ENCODE measurements at places on chromosomes 5 and 9.
A peak's percentile ranks its signal among the peaks of the same experiment; 100 is the strongest.

- peak; percentile 57 for DNase-seq
These were observed 5.1 kb downstream of the EEIG1 start for GRCh38 chr9:127975376-127976315.

DNA sequence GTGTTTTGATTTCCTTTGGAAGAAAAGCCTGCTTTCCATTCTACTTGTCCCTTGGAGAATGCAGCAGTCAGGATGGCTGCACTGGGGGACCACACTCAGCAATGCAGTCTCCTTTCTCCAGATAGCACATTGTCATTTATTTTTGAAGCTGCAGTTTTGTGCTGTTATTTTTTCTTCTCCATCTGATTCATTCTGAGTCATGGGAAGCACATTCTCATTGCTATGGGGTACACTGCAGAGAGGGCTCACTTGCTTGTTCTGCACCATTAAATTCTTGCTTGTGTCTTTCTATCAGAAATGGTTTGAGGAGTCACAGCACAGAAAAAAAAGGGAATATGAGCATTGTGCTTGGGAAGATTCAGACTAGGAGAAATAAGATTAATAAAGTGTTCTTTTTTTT, 39.7 kb upstream of the POC5 start:
- DNase-seq, result no peak

GRCh38 chr5:179417016-179417415, 71.8 kb upstream of the ADAMTS2 start:
- no peak for DNase-seq

DNA sequence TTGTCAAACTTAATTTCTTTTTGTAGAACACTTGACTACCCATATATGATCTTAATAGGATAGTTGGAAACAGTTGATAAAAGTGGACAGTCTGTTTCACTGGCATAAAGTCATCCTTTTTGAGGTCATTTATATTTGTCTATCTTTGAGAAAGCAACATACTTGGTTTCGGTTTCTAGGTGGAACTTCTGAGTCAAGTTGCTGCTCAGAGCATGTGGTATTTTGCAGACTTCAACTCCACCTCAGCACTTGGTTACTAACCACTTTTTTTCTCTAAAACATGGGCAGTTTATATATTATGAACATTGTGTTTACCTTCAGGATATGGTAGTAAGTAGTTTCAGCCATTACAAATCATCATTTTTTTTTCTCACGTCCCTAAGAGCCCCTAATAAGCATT, 1749.0 kb upstream of the C9orf72 start:
- DNase-seq, result no peak

GRCh38 chr5:16534280-16534679, 68.7 kb upstream of the ZNF622 start:
- no peak for DNase-seq

GRCh38 chr9:35976726-35977125, 18.8 kb upstream of the OR2S2 start:
- DNase-seq, result no peak

GRCh38 chr9:137676998-137677397, 58.2 kb downstream of the EHMT1 start:
- no peak for DNase-seq

DNA sequence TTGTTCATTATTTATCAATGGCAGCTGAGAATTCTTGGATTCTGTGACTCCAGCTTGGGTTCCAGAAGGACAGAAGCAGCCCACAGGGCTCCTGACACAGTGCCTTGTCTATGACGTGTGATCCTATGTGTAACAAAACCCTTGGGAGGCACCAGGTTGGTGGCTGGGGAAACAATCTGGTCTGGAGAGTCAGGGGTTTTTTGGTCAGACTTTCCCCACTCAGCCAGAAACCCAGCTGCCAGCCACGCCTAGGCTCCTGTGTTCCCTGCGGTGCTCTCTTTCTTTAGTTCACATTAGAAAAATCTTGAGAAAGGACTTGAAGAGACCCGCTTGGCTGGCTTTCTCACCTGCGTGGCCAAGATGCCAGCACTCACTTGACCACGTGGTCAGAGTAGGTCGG, 15.5 kb upstream of the ZBED3 start:
- no peak for DNase-seq

- no peak for DNase-seq
These were observed 4.5 kb downstream of the RPS6 start for GRCh38 chr9:19375538-19375937.

DNA sequence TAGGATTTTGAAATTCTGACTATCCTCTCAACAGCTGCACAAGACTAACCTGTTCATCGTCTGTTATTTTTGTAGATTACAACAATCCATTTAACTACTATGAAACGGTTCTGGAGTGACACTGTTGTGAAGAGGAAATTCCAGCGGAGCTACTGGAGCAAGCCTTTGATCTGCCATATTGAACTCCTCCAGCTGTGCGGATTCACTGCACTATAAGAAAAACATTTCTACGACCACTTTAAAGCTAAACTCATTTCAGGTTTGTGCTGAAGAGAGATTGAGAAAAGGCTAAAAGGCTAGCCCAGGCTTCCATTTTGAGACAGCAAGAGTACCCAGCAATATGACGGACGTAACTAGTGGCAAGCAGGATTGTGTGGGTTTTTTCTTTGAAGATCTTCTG, 104.9 kb upstream of the ANKH start:
- DNase-seq, result no peak

GRCh38 chr5:122297587-122298298, 14.3 kb upstream of the SNCAIP start:
- no peak for DNase-seq

DNA sequence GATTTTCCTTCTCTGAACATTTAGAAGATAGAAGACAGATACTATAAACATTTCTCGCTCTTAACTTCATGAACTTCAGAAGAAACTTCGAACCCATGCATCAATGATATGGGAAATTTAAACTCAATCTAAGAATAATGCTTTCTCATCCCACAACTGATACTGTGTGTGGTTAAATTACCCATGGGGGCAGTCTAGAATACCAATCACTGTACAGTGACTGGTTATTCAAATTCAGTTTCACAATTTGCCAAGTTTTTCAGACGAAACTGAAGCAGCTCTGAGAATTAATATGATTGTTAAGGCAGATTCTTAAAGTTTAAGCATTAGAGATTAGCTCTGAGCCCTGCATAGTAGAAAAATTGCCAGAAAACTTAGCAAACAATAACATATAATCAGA, 431.0 kb downstream of the SH3GL2 start:
- no peak for DNase-seq

- no peak for DNase-seq
These were observed 135.1 kb downstream of the CSNK1G3 start for GRCh38 chr5:123647066-123647465.

DNA sequence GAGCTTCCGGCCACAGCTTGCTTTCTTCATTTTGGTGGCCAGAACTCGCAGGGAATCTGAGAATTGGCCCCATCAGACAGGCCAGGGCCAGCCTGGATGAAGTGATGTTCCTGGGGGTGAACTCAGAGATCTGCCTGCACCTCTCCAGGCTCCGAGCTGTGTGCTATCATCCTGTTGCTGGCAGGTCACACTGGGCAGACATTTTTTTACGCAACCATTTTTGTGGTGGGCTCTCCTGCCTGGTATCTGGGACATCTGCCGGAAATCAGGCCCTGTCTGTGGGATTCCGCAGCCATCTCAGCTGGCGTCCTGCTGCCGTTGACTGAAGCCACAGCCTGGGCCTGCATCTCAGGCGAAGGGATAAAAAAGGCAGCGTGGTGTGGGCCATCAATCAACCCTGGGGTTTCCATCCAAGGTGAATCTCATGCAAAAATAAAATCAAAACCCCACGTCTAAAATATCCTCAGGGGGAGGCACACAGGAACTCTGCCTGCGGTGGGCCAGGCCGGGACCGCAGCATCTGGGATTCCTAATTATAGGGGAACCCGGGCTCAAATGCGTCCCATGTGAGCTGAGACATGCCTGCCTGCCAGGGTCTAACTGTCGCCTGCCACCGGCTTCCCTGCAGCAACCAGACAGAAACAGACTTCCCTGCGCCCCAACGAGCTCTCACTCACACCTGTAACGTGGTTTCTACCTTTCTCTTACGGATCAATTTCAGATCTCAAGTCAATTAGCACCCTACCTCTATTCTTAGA, 174.3 kb downstream of the SYK start:
- no peak for DNase-seq

DNA sequence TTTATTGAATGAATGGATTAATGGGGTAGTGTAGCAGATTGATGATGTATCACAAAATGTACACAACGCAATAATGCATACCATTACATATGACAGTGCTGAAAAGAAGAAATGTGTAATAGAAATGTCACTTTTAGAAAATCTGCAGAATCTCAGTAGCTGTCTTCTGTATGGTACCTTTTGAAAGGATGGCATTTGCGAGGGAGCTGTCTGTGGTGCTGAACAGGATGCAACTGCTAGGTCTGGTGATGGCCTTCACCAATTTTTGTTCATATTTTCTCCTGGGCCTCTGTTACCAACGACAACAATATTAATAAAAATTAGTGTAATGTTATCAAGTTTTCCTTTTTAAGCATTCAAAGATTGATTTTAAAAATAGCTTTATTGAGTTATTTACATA, 36.2 kb upstream of the OTULIN start:
- DNase-seq, result no peak

GRCh38 chr9:98573749-98574278, 134.9 kb downstream of the GABBR2 start:
- DNase-seq, result no peak

- DNase-seq, result peak; percentile 39
These were observed at the start of gene PHF24 for GRCh38 chr9:34957492-34958410. Gene PHF24, plus strand, starts transcription at chr9:34958285. Its CDS starts 13,014 bp downstream, at chr9:34971299.

- DNase-seq, result no peak
These were observed 10.9 kb upstream of the NDFIP1 start for GRCh38 chr5:142097681-142098080.

DNA sequence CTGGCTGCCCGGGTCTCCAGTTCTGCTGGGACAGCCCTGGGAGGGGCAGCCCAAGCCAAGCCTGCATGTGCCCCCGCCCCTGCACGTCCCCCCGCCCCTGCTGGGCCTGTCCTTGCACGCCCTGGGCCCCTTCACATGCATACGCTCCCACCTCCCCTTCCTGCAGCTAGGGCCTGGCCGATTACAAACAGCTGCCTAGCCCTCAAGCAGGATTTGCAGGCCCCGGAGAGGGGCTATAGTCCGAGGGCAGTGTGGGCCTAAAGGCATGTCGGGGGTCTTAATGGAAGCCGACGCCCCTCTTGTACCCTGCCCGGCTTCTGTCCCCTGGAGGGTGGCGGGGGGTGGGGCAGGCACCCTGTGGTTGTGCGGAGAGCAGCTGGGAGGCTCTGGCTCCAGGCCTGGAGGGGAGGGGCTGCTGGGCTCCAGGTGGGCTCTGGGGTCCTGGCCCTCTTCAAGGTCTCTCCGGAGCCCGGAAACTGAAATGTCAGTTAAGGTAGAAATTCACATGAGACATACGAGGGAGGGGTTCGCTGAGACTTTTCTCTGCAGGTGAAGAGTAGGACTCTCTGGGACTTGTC, 16.9 kb downstream of the COL5A1 start:
- DNase-seq, result no peak

DNA sequence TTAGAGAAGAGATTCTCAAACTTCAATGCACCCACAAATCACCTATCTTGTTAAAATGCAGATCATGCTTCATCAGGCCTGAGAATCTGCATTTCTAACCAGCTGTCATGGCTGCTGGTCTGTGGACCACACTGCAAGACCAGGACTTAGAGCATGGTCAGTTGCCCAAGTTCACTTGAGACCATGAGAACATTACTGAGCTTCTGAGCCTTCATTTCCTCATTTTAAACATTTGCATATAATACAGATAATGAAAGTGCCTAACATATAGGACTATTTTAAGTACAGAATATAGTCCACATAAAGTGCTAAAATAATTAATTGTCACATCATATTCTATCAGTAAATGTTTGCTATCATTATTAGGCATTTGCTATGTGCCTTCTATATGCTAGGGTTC, 260.8 kb upstream of the TNC start:
- no peak for DNase-seq

- no peak for DNase-seq
These were observed 140.3 kb downstream of the MAT2B start for GRCh38 chr5:163645421-163646416.

GRCh38 chr9:136685790-136686533, 1.3 kb downstream of the AGPAT2 start:
- DNase-seq, result no peak

DNA sequence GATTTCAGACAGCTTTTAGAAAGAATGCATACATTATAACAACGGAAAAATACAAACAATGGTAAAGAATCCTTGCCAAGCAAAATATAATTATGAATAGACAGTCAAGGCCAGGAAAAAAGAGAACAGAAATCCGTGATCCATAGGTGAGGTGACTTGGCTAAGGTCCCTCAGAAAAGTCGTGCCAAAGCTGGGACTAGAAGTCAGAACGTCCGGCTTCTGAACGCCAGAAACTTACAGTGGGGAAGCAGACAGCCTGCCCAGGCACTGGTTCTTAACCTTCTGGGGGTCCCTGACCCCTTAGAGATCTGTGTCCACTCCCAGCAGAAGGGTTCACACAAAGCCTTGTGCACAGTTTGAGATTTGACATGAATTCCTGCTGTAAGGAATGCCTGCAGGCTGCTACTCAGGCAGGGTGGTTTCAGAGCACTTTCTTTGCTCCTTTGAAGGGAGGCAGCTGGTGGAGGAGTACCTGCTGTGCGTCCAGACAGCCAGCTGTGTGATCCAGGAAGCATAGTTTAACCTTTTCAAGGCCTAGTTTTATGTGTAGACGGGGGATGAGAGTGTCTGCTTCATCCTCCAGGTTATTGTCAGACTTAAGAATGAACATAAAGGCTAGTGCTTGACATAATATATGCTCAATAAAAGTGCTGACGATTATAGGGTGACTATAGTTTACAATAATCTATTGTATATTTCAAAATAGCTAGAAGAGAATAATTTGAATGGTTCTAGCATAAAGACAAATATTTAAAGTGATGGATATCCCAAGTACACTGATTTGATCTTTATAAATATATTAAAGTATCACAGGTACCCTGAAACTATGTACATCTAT, 852 bp downstream of the ARHGEF37 start:
- no peak for DNase-seq

- DNase-seq, result peak; percentile 99
These were observed 19.7 kb upstream of the GARNL3 start for GRCh38 chr9:127244609-127245601.

- DNase-seq, result no peak
These were observed 94.9 kb downstream of the TLE1 start for GRCh38 chr9:81594415-81594814.

DNA sequence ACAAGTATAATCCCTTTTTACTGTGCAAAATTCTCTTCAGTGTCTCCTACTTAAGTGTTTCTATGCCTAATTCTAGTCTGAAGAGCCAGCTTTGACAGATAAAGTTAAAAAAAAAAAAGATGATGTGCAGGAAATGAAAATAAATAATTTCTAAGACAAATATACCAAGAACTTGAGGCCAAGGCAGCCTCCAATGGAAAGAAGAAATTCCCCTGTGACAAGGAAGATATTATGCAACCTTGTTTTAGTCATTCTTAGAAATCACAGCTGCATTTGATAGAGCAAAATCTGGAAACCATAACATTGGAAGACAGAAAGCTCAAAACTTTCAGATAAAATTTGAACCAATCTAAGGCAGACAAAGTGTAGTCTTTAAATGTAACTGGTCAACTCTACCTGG, 375.9 kb upstream of the TLE4 start:
- DNase-seq, result no peak

GRCh38 chr9:107830479-107830878, 340.9 kb upstream of the KLF4 start:
- no peak for DNase-seq

Data from Right ventricle myocardium superior (tissue), 1 donor.